ENCODE measurements at places on chromosomes 12 and 14.
A peak's percentile ranks its signal among the peaks of the same experiment; 100 is the strongest.

DNA sequence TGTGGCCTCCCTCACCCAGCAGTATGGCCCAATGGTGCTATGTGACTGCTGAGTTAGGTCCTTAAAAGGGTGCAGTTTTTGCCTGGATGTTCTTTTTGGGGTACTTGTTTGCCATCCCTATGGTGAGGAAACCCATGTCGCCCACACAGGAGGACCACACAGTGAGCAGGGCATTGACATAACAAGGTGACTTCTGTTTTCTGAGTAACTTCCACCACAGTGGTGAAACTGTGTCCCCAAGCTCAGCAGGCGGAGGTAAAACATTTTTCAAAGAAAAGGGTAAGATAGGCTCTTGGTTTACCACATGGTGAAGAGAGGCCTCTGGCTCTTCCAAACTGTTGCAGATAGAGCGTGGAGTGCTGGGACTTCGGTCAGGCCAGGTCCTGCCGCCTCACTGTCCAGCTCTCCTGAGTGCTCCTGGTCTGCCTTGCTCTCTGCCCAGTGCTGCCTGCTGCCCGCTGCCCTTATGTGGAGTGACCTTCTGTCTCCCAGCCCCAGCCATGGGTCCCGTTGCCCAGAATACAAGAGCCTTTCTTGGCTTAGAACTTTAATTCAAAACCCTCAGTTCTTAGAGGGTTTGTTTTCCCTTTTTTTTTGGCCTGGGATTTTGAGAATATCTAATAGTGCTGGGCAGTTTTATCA, 54.0 kb downstream of the TRAF3 start:
- DNase-seq, result no peak

DNA sequence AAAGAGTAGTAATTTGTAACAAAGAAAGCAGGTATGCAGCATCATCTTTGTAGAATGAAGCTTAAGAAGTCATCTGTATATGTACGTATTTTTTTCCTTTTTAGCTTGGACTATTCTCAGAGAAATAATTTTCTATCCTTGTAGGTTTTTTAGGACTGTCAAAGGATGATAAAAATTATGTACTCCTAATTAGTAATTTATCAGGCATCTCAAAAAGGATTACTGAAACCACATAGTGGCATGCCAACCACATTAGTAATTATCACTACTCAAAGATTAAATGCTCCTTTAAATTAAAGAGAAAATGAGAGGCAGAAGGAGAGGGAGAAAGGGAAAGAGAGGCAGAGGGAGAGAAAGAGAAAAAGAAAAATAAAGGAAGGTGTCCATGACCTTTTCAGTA, 17.3 kb downstream of the TTC8 start:
- no peak for DNase-seq

- DNase-seq, result no peak
These were observed 206.6 kb downstream of the KIF26A start for GRCh38 chr14:104344818-104345620.

DNA sequence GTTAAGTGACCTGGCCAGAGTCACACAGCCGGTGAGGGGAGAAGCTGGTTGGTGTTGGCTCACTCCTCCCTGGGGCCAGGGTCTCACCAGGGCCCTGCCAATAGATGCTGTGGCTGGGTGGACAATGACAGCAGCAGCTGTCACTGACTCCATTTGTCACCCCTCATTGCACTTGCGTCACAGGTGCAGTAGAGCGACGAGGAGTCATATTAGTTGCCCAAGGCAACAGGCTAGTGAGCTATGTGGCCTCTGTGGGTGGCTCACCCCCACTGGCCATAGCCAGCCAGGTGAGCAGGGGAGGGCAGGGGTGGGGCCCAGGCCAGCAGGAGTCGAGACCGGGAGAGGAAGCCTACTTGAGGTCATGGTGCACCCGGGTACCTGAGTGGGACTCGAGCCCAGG, 9.7 kb downstream of the SLC25A47 start:
- no peak for DNase-seq

- DNase-seq, result no peak
These were observed 934 bp upstream of the ZC2HC1C start for GRCh38 chr14:75068294-75069120.

- no peak for DNase-seq
These were observed 869 bp downstream of the APOLD1 start for GRCh38 chr12:12786351-12786705.

DNA sequence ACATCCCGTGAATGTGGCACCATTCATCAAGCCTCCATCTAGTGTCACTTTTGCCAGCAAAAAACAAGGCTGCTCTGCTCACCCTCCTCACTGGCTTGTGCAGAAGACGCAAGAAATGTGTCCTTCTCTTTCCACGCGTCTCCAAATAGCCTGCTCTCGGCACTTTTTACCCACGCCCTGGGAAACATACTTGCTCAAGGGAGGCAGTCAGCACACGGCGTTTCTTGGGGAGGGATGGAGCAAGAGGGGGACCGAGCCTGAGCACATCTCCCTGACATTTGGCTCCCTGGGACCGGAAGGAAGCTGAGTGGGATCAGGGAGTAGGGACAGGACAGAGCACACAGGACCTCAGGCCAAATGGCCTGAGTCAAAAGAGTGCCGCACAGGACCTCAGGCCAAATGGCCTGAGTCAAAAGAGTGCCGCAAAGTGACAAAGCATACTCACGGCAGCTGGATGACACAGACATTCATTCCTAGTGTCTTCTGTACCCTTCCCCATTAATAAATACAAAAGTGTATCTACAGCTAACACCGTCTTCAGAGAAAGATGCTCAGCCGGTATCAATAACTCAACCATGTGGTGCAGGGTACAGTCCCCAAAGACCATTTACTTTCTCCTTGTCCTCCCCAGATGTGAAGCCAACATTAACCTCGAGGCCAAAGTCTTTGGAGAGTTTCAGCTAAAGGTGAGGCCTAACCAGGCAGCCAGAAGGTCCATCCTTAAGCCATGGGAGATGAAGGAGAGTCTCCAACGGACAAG, 7.1 kb downstream of the BCL11B start:
- no peak for DNase-seq

- no peak for DNase-seq
These were observed 31.3 kb downstream of the ABCD2 start for GRCh38 chr12:39588348-39588747.

DNA sequence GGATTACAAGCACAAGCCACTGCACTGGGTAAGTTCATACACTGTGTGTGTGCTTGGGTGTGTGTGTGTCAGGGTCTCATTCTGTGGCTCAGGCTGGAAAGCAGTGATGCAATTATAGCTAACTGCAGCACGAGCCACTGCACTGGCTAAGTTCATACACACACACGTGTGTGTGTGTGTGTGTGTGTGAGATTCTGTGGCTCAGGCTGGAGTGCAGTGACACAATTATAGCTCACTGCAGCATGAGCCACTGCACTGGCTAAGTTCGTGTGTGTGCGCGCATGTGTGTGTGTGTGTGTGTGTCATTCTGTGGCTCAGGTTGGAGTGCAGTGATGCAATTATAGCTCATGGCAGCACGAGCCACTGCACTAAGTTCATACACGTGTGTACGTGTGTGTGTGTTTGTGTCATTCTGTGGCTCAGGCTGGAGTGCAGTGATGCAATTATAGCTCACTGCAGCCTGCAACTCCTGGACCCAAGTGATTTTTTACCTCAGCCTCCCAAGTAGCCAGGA, 85.4 kb downstream of the HECTD1 start:
- no peak for DNase-seq

DNA sequence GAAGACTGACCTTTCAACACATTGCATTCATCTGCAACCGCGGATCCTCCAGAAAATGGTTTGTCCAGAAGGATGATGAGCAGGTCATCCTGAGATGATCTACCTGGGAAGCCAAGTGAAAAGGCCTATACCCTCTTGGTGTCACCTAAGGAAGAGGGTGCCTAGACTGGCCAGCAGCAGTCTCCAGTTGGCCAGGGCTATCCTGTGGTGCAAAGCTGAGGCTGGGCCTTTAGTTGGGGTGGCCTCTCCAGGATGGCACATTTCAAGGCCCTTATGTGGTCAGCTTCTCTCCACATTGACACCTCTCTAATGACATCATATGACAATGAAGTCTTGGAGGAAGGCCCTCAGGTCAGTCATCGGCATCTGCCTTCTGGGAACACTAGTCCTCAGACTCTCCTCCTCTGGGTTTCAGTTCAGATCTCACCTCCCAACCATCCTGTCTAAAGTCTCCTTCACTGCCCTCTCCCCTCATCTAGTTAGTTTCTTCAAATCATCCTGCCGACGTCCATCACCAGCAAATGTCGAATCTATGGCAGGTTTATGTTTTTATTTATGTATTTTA, 3.3 kb upstream of the SLC22A17 start:
- DNase-seq, result no peak

GRCh38 chr12:52370926-52371608, 3.8 kb upstream of the KRT85 start:
- no peak for DNase-seq

DNA sequence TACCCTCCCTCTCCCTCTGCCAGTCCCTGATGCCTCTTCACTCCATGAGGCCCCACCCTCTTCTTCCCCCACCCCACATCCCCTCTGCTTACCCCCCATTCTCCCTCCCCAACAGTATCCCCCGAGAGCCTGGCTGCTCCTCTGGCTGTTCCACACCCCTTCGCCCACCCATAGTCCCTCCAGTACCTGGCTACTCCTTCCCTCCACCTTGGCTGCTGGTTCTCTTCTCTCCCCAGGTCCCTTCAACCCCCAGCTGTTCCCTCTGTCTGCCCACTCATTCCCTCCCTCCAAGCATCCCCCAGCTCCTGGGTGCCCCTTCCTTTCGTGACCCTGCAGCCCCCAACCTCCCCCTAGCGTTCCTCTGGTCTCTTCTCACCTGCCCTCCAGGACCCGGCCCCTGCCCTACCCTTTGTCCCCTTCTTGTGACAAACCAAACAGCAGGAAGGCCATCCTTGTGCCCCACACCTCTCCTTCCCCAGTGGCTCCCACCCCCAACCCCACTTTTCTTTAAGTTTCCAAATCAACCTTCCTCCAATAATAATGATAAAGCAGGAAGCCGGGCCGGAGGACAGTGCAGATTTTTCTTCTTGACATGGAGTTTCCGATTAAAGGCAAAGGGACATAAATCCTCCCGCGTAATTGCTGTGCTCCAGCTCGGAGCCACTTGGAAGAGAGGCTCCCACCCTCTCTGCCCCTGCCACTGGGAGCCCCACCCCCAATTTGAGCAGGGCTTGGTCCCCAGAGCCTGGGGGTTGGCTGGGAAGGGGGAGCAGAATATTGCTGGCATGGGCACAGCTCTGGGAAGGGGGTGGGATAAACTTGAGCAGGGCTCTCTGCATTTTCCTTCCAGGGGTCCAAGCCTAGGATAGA, 40.0 kb downstream of the SMUG1 start:
- DNase-seq, result no peak

GRCh38 chr12:130880411-130880885, 8.6 kb downstream of the RAN start:
- DNase-seq, result peak; percentile 21

DNA sequence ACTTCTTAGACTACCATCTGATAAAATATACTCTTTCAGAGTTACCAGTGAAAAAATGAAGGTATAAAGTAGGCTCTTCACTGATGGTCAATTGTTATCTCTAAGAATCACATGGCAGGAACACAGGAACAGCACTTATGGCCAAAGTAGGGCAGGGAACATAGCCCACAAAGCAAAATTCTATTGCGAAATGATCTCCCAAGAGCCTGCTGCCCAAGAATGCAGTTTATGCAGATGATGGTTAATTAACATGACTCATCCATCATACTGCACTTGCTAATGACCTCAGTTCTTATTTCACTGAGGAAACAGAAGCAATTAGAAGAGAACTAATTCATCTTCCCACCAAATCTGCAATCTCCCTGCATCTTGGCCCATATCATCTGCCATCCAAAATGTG, 133.8 kb downstream of the SLC2A13 start:
- DNase-seq, result no peak

- no peak for DNase-seq
These were observed 182.9 kb downstream of the KCNA5 start for GRCh38 chr12:5226581-5226980.

- no peak for DNase-seq
These were observed 202.3 kb downstream of the STXBP6 start for GRCh38 chr14:24847568-24848095.

Data from inflammatory macrophage treated with lipopolysaccharide for 4 hours (primary cell).